A549 treated with GW870086 at 1 μM for 4 hours (cell line): ENCODE measurements at places on chromosomes 16 and 17. TPM values are rescaled to one million over a fixed set of nuclear protein-coding genes. Genes with fewer than 3 reads are reported as not detected.

ZNF785 gene
- total RNA-seq: not detected in 5 replicates

SLC38A8 gene
- not detected in 5 replicates for total RNA-seq

TRIM16 gene
- 247 to 294 TPM (median 260 TPM) in 5 replicates for total RNA-seq

PTGES3L gene
- total RNA-seq: 0.73 to 2.0 TPM (median 1.0 TPM) in 5 replicates

BCL6B gene
- total RNA-seq: not detected in 5 replicates

SDR42E2 gene
- total RNA-seq: not detected in 5 replicates

VTN gene
- total RNA-seq: 16.5 to 23.2 TPM (median 19.6 TPM) in 5 replicates

SLC12A3 gene
- total RNA-seq: not detected in 5 replicates

KRT31 gene
- total RNA-seq: 0.08 TPM in 1 of 5 replicates, not detected in the others

IL21R gene
- 0.05 to 0.08 TPM (median 0.07 TPM) in 3 of 5 replicates, not detected in the others for total RNA-seq

OTOA gene
- total RNA-seq: 0.08 to 0.14 TPM (median 0.13 TPM) in 3 of 5 replicates, not detected in the others

SLC35G6 gene
- not detected in 5 replicates for total RNA-seq

CD300LD gene
- not detected in 5 replicates for total RNA-seq

SLC47A1 gene
- total RNA-seq: 22.1 to 24.9 TPM (median 23.5 TPM) in 5 replicates

NPIPB6 gene
- 1.4 to 2.4 TPM (median 1.9 TPM) in 5 replicates for total RNA-seq

TBX21 gene
- 0.06 to 0.19 TPM (median 0.10 TPM) in 5 replicates for total RNA-seq

MYO15B gene
- total RNA-seq: 38.8 to 59.9 TPM (median 49.7 TPM) in 5 replicates

TPSG1 gene
- total RNA-seq: 0.15 to 0.16 TPM in 2 of 5 replicates, not detected in the others

ABI3 gene
- not detected in 5 replicates for total RNA-seq

ENO3 gene
- 44.1 to 52.1 TPM (median 45.5 TPM) in 5 replicates for total RNA-seq
